Thymus (tissue), 14 donors: ENCODE measurements at places on chromosomes 12 and 14.
A peak's percentile ranks its signal among the peaks of the same experiment; 100 is the strongest.

DNA sequence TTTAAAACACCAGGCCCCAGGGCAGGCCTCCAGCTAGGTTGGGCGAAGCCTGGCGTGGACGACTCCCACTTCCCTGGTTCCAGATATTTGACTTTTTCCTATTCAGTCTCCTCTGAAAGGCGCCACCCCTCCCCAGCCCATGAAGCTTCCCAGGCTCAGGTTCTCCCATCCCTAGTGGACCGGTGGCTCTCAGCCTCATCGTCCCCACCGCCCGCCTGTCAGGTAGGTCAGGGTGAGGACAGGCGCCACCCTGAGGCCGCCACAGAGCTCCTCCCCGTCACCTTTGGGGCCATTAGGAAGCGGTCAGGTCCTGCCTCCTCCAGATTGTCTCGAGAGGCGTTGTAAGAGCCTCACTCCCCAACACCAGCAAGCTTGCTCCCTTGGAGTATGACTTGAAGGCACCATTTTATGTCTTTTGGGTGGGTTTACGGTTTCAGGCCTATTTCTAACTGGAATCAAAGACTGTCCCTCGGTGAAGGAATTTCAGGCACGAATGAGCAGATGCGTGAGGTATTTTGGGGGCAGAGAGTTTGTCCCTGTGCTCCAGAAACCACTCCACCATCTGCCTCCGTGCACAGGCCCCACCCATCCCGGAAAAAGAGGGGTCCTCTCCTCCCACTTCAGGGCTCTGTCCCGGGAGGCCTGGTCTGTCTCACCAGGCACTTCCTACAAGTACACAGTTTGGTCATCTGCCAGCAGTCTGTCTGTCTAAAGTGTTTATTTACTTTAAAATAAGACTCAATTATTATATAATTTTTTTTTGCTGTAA is 55.6 kb downstream of the TSPAN9 start:
- H3K4me1 ChIP-seq = peaks cover 2% of the 10 kb centered on the region
- H3K27ac ChIP-seq = no peak overlapping the region
- H3K4me3 ChIP-seq = no peak overlapping the region

- no peaks in the 10 kb centered on the region for H3K4me1 ChIP-seq
- no peaks in the 10 kb centered on the region for H3K27me3 ChIP-seq
- H3K36me3 ChIP-seq = no peaks in the 10 kb centered on the region
- H3K4me3 ChIP-seq = no peak overlapping the region
- H3K27ac ChIP-seq = no peak overlapping the region
Measured at GRCh38 chr14:38012056-38012455, 195.6 kb upstream of the SSTR1 start.

DNA sequence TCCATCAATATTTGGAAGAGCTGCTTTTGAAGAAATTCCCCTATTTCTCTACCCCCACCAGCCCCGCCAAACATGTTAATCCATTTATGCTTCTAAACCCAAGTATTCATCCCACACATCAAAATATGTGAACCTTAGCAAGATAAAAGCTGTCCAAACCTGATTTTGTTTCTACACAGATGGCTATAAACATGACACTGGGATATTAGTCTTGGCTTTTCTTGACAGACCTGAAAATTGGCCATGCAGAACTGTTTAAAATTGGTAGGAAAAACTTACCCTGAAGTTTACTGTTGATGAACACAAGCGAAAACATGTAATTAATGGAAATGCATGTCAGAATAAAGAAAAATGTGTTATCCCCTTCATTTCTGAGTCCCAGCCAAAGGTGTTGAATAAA is 370.0 kb downstream of the EGLN3 start:
- DNase-seq = no peak
- H3K27me3 ChIP-seq = no peaks in the 10 kb centered on the region
- no peak overlapping the region for H3K4me3 ChIP-seq

DNA sequence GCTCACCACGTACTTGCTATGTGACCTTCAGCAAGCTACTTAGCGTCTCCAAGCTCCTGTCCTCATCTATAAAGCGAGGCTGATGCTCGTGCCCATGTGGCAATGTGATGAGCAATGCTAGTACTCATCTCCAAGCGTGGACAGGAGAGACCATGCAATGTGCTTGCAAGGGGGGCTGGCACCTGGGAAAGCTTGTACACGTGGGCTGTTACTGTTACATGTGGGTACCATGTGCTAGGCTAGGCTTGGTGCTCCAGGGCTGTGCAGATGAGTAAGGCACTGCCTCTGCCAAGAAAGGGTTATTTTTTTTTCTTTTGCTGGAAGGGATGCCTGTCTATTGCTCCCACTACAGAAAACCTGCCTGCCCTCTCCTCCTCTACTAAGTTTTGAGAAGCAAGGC is 46.6 kb downstream of the TSPAN11 start:
- H3K27ac ChIP-seq = no peak overlapping the region
- H3K4me3 ChIP-seq = no peak overlapping the region
- no peaks in the 10 kb centered on the region for H3K36me3 ChIP-seq
- no peaks in the 10 kb centered on the region for H3K27me3 ChIP-seq

GRCh38 chr12:462936-463705 is 3.4 kb downstream of the B4GALNT3 start:
- peaks cover 72% of the 10 kb centered on the region for H3K27me3 ChIP-seq
- H3K27ac ChIP-seq = no peak overlapping the region
- no peak overlapping the region for H3K4me3 ChIP-seq
- H3K36me3 ChIP-seq = no peaks in the 10 kb centered on the region

GRCh38 chr12:66516561-66516960 is 162.3 kb downstream of the GRIP1 start:
- H3K36me3 ChIP-seq = no peaks in the 10 kb centered on the region
- H3K4me1 ChIP-seq = no peaks in the 10 kb centered on the region
- H3K27me3 ChIP-seq = no peaks in the 10 kb centered on the region
- DNase-seq = no peak

GRCh38 chr14:31933716-31934115 is 143.4 kb upstream of the ARHGAP5 start:
- no peaks in the 10 kb centered on the region for H3K4me1 ChIP-seq
- no peaks in the 10 kb centered on the region for H3K27me3 ChIP-seq
- no peak overlapping the region for H3K4me3 ChIP-seq
- no peaks in the 10 kb centered on the region for H3K36me3 ChIP-seq
- DNase-seq = no peak

GRCh38 chr12:57898308-57898970 is 42.9 kb upstream of the ATP23 start:
- peak overlapping the region; percentile 46 for H3K27ac ChIP-seq
- DNase-seq = no peak
- peaks cover 66% of the 10 kb centered on the region for H3K4me1 ChIP-seq
- peaks cover 14% of the 10 kb centered on the region for H3K27me3 ChIP-seq
- H3K36me3 ChIP-seq = no peaks in the 10 kb centered on the region

GRCh38 chr14:95561001-95561412 is 26.2 kb downstream of the GLRX5 start:
- no peaks in the 10 kb centered on the region for H3K4me1 ChIP-seq
- H3K36me3 ChIP-seq = no peaks in the 10 kb centered on the region
- H3K27me3 ChIP-seq = peaks cover 4% of the 10 kb centered on the region
- peak; percentile 89 for DNase-seq
- H3K27ac ChIP-seq = no peak overlapping the region

DNA sequence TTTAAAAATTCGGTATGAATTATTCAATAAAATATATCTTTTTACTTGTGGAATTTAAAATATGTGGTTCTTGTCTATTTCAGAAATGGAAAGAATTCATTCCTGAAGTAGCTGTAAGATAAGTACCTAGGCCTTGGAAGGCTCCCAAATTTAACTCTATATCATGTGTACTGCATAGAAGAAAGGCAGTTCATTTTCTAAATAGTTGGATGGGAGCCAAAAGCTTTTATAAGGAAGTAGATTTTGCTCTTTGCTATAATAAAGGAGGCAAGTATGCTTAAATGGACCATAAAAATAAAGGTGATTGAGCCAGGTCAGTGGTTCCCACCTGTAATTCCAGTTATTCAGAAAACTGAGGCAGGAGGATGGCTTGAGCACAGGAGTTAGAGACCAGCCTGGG is 187.5 kb downstream of the ATXN7L3B start:
- no peaks in the 10 kb centered on the region for H3K36me3 ChIP-seq
- no peak overlapping the region for H3K27ac ChIP-seq
- DNase-seq = no peak
- no peaks in the 10 kb centered on the region for H3K27me3 ChIP-seq

GRCh38 chr12:4243091-4243490 is 30.5 kb upstream of the CCND2 start:
- no peaks in the 10 kb centered on the region for H3K36me3 ChIP-seq

DNA sequence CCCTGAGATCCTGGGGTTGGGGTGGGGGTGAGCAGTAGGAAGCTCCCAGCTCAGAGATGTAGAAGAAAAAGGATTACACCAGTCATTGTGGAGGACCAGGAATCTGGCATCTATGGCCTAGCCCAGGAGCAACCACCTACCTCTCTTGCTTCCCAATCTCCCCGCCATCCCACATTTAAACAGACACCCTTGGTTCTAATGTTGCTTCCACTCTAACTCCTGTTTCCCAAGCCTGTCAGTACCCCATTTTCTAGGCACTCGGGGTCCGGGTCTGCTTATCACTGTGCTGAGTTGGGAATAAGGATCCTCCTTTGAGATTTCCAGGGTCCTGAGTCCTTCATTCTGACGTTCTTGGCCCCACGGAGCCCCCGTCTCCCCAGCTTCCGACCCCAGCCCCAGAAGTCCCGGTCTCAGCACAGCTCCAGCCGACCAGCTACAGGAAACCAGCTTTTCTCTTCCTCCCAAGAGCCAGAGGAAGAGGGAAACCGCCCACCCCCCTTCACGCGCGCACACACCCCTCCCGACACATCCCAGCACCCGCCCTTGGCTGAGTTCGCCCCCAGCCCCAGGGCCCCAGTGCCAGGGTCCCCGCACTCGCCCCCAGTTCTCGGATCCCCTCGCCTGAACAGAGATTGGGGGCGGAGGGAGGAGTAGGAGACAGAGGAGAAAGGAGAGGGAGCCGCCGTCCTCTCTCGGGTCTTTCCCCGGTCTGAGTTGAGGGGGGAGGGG is 1.2 kb downstream of the ITGA5 start:
- peaks cover 3% of the 10 kb centered on the region for H3K36me3 ChIP-seq
- H3K4me3 ChIP-seq = peak overlapping the region; percentile 88
- no peaks in the 10 kb centered on the region for H3K27me3 ChIP-seq
- peak overlapping the region; percentile 86 for H3K27ac ChIP-seq

DNA sequence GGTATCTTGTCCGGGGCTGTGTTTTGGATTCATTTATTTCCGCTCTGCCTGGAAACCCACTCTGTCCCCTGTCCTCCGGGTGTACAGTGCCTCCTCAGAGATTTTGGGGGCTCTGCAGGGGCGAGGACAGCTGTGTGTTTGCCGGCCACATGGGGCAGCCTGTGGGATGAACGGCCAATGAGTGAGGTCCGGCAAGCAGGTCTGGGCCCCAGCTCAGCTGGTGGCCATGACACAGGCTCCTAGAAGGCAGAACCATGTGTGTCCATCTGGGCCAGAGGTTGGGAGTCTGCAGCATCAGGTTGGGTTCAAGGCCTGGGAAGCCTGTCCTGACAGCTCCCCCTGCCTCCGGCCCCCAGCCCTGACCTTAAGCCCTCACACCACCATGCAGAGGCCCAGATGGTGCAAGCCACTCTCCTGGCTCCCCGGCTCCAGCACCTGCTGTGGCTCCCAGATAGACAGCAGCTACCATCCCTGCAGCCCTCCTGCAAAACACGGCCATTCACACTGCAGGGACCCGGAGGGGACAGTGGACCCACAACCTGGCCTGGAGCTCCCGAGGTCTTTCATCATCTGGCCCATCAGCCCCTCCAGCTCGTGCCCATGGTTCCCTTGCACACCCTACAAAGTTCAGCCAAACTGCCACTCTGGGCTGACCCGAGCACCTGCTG is 220.1 kb upstream of the C14orf180 start:
- no peaks in the 10 kb centered on the region for H3K4me1 ChIP-seq
- H3K4me3 ChIP-seq = no peak overlapping the region
- H3K27ac ChIP-seq = no peak overlapping the region
- H3K27me3 ChIP-seq = no peaks in the 10 kb centered on the region
- H3K36me3 ChIP-seq = no peaks in the 10 kb centered on the region
